ENCODE measurements at places on chromosomes 7 and 10.
A peak's percentile ranks its signal among the peaks of the same experiment; 100 is the strongest.

GRCh38 chr7:50393076-50393475 is 57.1 kb downstream of the FIGNL1 start:
- DNase-seq, result no peak

DNA sequence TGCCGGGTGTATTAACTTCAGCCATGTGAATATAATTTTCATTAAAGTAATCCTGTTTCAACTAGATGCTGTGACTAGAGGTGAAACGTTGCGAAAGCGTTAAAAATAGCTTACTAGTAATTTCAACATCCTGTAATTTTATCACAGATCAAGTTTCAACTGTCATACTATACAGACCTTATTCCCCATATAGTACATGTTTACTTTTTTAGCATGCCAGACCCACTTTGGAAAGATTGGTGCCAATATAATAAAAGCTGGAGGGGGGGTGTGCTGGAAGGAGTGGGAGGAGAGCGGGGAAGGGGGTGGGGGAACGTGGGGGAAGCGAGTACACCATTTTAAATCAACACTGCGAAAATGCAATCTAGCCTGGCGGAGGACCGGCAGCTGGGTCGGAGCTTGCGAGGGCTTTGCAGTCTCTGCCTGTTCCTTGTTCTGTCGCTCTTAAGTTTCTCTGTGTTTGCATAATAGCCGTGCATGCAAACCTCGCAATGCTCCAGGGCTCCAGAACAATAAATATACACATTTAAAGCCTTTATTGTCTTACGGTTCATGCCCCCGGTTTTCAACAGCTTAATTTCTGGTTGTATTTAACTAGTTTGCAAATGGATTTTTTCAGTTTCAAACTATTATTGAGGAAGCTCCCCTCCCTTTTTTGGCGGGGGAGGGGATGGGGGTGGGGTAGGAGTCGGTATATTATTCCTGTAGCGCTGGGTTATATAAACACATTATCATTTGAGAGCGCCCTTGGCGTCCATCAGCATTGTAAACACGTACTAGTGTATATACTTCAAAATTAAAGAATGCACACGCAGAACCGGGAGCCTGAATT is 1.3 kb upstream of the ARID5B start:
- DNase-seq, result peak; percentile 65

GRCh38 chr10:114404171-114405010 is at the start of gene AFAP1L2:
Gene AFAP1L2 (minus strand): TSS chr10:114404502. CDS start chr10:114404455, 47 bp downstream.
- DNase-seq, result peak; percentile 27

DNA sequence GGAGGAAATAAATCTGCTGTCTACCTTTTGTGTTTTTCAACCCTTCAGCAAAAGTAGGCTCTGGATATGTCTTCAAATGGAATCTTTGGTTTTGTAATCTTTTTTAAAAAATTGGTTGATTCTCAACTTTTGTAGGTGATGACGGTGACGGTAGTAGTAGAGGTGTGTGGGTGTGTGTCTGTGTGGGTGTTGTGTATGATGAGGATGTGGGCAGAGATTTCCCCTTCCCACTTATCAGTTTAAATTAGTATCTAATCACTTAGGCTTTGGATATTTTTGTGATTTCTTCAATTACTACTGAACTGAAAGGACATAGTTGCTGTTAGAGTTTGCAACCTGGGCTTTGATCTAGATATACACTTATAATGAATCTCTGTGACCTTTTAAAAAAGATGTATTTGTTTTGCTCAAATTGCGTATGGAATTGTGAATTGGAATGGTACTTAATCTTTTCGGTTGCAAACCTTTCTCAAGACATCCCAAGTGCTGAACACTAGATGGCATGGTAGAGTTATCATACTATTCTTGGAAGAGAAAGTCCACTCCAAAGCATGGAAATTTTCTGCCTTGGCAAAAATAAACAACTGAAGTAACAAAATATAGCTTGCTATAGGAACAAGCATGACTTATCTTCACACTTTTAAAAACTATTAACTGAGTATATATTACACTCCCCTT is 51.9 kb upstream of the A1CF start:
- DNase-seq, result peak; percentile 41

DNA sequence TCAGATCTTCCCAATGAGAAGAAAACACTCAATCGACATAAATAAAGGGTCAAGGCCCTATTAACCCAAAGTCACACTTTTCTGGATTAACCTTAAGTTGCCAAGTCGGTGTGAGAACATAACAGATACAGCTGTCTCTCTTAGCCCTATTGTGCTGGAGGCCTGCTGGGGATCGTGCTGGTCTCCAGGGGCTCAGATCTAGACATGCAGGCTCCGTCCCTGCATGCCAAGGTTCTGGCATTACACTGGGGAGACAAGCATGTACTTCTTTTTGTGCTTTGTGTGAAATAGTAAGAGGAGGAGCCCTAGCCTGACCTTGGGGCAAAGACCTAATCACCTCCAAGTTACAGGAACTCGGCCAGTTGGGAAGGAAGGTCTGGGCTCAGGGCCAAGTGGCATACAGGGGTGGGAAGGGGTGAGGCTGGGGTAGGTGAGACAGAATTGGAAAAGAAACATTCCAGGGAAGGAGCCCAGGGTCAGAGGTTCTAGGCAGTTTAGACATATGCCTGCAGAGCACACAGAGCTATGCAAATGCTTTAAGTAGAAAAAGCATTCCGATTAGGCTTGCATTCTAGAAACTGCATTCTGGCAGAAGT is 216.4 kb downstream of the HECW1 start:
- DNase-seq, result no peak

DNA sequence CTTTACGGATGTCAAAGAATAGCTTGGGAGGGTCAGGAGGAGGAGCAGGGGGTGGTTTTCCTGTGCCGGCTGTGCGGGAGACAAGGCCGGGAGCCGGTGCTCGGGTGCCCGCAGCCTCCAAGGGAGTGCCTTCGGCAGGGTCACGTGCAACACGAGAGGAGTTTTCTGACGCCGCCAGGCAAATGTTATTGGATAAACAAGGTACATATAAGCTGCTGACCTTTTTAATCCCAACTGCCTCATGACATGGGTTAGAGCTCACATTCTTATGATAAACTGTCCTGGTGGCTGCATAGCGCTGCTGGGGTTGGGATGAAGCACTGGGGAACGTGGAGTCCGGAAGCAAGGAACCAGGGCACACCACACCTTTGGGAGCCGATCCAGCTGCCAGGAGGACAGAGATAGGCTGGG is 124.8 kb upstream of the PDLIM1 start:
- DNase-seq, result no peak

DNA sequence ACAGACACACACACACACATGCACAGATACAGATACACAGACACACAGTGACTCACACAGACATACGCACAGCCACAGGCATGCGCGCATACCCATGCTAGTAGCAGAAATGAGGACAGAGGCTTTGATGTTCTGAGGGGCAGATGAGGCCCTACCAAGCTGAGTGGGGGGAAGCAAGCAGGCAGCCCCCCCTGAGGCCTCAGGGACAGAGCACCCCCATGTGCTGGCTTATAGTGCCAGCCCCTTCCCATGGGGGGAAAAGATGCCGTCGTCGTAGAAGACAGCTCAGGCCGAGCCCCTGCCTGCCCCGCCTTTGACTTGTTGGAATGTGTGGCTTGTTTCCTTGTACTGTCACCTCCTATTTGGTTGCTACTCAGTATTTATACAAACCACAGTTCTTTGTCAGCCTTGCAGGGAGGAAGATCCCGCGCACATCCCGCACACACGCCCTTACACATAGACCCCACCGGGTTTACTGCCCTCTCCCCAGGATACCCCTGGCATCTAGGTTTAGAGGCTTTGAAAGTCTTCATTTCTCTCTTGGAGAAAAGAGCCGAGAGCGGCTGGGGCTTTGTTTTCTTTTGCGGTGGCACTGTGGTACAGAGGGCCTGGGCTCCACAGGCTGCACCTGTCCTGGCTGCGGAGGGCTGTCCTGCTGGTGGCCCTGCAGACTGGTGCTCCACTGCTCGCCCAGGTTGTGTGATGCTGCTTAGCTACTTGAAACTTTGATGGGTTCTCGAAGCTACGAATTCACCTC is 112.5 kb downstream of the DOCK1 start:
- DNase-seq, result no peak

DNA sequence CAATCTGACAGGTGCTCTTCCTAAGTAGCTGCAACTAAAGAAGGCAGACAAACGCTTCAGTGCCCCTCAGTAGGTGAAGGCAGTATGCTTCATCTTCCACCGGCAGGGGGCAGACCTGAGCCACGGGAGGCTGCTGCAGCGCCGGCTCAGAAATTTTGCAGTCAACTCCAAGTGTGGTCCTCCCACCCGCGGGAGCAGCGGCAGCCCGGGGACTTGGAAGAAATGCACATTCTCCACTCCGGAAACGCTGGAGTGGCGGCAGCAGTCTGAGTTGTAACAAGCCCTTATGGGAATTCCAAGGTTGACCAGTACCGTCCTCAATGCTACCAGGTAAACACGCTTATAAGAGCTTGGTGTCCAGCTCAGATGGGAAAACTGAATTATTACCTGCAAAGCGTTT is 3.4 kb downstream of the IGFBP3 start:
- peak; percentile 63 for DNase-seq

Measured in lung microvascular endothelial cell (primary cell).